ENCODE measurements at places on chromosomes 5 and 9.

DNA sequence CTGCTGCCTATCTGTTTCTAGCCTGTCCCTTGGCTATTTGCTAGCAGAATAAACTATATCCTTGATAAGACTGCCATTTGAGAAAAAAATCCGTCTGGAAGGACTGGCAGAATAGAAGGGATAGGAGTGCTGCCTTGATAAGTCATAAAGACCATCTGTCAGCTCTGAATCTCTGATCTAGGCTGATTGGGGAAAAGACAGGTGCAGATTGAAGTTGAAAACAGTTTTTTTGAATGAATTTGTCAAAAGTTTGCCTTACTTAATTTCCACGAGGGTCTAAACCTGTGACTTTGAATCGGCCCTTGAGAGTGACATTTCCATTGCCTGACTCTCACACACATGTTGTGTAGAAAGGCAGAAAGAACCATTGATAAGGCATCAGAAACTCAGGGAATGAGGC is 218.6 kb downstream of the MAN2A1 start:
- no peak for DNase-seq

- DNase-seq = no peak
Measured at GRCh38 chr5:94802450-94802849, 184.0 kb downstream of the SLF1 start.

GRCh38 chr9:14148501-14149103 is 165.3 kb downstream of the NFIB start:
- no peak for DNase-seq

GRCh38 chr5:36200513-36200912 is 41.2 kb downstream of the NADK2 start:
- no peak for DNase-seq

GRCh38 chr9:126626127-126626925 is 12.6 kb downstream of the LMX1B start:
- DNase-seq = no peak

- DNase-seq = no peak
Measured at GRCh38 chr5:172339264-172340180, 56.0 kb upstream of the UBTD2 start.

DNA sequence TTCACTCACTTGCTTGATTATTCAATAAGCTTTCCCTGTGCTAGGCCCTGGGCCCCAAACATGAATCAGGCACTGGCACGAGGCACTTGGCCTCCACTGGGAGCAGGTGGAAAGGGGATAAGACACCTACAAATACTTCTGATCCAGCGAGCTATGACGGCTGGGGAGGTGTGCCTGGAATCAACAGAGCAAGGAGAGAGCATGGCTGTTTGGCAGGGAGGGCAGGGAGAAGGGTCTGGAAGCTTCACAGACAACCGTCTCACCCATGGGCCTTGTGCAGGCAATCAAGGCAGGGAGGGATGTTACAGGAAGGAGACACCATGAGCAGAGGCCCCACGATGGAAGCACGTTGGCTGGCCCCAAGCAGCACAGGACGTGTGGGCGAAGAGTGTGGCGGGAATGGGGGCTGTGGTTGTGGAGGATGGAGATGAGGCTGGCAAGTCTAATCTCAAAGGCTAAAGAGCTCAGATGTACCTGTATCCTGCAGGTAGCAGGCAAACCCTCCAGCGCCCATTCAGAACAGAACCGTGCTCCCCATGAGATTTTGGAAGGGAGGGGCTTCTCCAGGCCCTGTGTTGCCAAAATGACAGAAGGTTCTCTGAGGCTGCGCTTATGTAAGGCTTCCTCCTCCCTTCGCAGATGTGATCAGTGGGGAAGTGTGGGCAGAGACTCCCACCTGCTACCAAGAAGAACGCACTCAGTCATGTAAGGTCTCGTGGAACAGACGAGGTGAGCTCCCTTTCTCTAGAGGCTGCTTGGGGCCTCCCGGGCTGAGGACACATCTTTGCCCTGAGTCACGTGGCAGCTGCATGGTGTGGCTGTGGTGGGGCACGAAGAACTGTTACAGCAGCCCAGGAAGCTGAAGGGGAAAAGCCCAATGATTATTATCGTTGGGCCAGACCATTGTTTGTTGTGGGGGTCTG is 189.7 kb downstream of the DAB2IP start:
- no peak for DNase-seq

DNA sequence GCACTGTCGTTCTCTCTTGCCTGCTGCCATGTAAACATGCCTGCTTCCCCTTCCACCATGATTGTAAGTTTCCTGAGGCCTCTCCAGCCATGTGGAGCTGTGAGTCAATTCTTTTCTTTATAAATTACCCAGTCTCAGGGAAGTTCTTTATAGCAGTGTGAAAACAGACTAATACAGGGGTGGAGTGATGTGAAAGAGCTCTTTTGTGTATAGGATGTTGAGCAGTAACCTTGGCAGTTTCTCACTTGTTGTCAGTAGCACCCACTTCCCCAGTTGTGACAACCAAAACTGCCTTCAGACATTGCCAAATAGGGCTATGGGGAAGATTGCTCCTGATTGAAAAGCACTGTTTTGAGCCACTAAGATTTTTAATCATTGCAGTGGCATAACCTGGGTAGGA is 552.2 kb upstream of the ZNF462 start:
- DNase-seq = no peak

- DNase-seq = no peak
Measured at GRCh38 chr9:134174073-134174449, 9.7 kb upstream of the RNU6ATAC start.

DNA sequence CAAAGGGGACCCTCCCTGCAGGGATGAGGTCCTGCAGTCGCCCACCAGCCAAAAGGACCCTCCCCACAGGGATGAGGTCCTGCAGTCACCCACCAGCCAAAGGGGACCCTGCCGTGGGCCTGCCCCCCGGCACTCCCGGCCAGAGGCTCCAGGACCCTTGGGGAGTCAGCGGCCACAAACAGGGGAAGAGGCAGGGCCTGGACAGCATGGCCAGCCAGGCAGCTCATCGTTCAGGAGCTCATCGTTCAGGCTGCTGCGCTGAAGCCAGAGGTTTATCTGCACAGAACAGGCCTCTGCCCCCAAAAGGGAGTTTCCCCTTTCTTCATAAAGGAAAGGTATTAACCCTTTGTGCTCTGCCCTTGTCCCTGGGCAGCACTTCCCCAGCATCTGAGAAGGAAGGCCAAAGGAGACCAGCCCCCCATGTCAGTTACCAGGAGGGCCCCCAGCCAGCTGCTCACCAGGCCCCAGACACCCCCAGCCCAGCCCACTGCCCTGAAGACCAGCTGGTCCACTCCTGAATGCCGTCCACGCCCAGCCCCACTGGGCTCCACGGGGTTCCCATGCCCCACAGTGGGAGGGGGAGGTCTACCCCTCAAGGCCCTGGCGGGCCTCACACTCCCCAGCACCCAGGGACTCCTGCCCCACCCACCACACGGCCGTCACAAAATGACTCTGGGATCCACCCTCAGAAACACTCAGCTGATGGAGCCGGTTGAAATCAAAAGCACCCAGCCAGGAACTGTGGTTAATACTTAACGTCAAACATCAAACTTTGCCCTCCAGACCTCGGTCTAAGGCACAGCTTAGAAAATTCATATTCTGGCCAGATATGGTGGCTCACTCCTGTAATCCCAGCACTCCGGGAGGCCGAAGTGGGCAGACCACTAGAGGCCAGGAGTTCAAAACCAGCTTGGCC is 6.3 kb downstream of the SLC12A7 start:
- DNase-seq = no peak

DNA sequence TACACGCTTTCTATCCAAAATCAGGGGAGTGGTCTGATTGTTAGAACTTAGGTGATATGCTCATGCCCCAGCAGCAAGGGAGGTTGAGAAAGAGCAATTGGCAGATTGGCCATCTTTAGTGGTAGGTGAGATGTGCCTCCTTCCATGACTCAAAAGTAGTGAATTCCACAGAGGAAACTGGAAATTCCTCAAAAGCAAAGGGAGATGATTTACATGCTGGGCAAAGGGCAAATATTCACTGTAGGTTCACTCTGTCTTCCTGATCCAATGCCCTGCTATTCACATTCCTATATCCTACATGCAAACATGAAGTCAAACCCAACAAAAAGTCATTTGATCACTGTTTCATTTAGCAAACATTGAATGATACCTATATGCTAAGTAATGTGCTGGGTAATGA is 130.1 kb upstream of the ZNF608 start:
- DNase-seq = no peak

- no peak for DNase-seq
Measured at GRCh38 chr5:151966046-151966445, 41.4 kb upstream of the GLRA1 start.

GRCh38 chr9:135225619-135226228 is 138.3 kb downstream of the OLFM1 start:
- DNase-seq = no peak

DNA sequence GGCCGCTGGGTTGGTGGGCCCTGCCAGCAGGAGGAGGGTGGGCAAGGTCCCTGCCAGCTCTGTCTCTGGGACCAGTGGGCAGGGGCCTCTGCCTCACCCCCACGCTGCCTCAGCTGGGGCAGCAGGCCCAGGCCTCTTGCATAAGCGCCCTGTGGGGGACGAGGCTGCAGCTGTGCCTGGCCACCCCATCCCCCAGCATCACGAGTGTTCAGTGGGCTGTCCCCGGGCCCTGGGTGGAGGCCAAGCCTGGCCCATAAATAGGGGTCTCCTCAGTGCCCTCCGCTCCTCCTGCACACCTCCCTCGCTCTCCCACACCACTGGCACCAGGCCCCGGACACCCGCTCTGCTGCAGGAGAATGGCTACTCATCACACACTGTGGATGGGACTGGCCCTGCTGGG is at the start of gene PTGDS:
Gene PTGDS (plus strand): TSS at position 282 of the 400 bp plus-strand sequence. CDS start 75 bp downstream, at position 357.
- DNase-seq = no peak

DNA sequence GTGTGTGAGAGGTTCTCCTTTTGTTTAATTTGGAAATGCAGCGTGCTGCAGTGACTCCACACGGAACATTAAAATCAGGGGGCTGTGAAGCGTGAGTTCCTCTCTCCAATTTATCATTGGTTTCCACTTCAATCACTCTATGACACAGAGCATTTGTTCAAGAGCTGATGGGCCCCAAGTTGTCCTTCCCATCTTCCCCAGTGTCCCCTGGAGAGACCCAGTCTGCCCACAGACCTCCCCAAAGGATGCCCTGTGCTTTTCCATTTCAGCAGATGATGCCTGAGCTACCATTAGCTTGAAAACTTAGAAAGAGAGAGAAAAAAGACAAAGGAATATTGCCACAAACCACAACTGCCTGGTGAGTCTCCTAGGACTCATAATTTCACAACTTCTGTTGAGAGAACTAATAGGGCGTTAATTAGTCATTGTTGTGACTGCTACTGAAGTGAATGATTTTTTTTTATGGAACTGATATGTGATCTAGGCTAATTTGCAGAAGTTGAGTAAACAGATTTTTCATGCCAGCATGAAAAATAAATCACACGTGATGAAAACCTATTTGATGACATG is 772.7 kb downstream of the SEMA5A start:
- DNase-seq = no peak

GRCh38 chr5:74367241-74367733 is 273.2 kb downstream of the ENC1 start:
- DNase-seq = no peak

- no peak for DNase-seq
Measured at GRCh38 chr5:87877495-87877894, 391.1 kb downstream of the TMEM161B start.

DNA sequence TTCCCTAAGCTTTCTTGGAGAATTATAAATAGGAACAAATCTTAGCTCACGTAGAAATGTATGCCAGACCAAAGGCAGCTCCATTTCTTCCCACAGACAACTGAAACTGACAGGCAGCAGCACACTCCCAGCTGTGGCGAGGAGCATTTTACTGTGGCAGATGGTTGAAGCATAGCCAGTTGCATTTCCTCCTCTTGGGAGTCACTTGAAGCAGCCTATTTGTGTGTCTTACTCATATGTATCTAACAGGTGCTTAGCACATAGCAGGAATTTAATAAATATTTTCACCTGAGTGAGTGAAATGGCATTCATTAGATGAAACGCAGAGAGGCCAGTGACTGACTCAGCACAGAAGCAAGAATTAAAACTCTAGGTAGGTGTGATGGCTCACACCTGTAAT is 12.3 kb upstream of the MTMR12 start:
- no peak for DNase-seq

DNA sequence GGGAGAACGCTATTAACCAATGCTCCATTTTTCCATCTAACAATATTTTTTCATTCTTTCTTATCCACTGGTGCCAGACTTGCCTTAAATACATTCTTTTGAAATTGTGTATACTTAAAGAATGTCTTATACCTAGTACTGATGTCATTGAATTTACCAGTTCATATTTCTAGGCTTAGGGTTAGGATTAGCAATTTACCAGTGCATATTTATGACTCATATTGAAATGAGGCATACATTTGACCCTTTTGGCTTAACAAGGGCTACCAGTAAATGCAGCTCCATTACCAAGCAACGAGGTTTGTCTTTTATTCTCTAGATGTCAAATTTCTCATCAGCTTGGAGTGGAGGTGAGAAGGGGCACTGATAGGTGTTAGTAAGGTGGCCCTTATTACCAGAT is 89.5 kb downstream of the CDH9 start:
- no peak for DNase-seq

- DNase-seq = no peak
Measured at GRCh38 chr5:74075501-74076484, 449.8 kb downstream of the ARHGEF28 start.

- no peak for DNase-seq
Measured at GRCh38 chr5:163436515-163436914, 880 bp upstream of the CCNG1 start.

DNA sequence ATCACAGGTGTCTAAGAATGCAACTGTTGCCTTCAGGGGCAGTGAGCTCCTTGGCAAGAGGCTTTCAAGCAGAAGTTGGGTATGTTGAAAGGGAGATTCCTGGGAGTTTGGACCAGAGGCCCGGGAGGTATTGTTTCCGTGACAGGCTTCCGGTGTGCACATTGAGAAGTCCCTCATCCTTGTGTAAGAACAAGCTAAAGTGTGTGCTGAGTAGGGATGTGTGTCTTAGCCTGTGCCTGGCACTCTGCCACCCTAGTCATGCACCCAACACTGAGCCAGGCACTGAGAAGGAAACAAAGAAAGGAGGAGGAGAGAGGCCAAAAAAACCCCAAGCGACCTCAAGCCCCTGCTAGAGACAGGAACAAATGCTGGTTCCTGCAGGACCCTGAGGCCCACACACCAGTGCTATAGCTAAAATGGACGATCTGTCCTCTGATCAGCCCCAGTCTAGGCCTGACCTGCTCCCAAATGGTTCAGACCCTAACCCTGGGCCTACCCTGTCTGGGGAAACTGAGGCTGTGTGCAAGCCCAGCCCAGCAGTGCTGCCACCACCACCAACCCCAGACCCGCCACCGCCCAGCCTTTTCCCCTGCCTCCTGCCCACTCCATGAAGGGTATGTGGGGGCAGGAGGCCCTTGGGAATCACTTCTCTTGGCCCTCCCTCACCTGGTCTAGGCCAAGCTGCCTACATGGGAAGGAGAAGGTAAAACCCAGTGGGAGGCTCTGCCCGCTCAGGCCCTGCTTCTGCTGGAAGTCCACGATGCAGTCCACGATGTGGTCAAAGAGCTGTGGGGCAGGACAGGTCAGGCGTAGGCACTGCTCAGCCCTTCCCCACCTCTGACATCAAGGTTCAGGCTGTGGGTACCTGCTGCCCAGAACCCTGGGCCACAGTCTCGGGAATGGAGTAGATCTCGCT is 12.6 kb downstream of the HK3 start:
- DNase-seq = no peak

GRCh38 chr5:82754759-82755158 is 322.4 kb downstream of the TMEM167A start:
- no peak for DNase-seq

- no peak for DNase-seq
Measured at GRCh38 chr5:98902733-98903132, 26.1 kb downstream of the CHD1 start.

GRCh38 chr5:155768332-155768731 is 558.6 kb upstream of the SGCD start:
- DNase-seq = no peak

- no peak for DNase-seq
Measured at GRCh38 chr9:85502815-85503655, 238.7 kb downstream of the AGTPBP1 start.

All from NCI-H2029 (cell line).